ENCODE measurements at places on chromosomes 5 and 9.

GRCh38 chr9:124110307-124110915 is 98.8 kb downstream of the LHX2 start:
- no peak for DNase-seq

DNA sequence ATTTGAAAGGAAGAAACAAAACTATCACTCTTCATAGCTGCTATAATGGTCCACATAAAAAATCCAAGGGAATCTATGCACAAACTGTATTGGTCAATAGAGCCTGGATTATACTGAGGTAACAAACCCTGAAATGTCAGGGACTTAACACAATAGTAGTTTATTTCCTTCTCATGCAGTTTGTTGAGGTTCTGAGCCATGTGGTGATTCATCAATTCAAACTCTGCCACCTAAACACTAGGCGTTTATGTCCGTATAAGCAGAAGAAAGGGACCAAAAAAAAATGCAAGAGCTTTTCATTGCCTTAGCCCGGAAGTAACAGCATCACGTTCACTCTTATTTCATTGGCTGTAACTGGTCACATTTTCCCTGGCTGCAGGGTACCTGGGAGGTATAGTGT is 464.7 kb downstream of the ZSWIM6 start:
- no peak for DNase-seq

- DNase-seq = no peak
Observed at GRCh38 chr5:176996780-176997179, 9.8 kb downstream of the UIMC1 start.

DNA sequence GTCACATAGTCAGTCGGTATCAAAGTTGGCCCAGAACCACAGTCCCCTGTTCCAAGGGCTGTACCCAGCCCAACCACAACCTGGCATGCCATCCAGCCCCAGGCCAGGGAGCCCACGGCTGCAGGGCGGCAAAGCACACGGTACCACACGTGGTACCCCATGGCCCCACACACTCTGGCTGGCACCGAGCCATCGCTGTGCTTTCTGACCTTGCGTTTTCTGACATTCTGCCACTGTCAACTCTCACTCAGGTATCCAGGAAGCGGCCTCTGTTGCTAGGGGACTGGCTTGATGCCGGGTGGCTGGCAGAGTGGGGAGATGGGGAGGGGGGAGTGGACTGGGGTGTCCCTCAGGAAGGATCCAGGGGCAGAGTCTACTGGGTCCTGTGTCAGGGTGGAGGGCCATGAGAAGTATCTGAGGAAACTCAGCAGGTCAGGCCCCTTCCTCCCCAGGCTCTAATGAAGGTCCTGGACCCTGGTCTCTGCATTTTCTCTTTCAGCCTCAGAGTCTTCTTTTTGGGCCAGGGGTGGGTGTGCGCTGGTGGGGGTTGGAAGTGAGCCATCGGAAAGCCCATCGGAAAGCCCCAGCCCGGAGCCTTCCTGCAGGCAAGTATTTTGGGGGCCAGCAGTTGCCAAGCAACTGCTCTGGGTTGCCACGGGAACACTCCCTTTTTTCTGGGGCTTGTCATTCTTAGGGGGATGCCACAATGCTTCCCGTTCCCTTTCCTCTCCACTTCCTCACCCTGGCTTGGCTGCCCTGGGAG is 21.0 kb upstream of the RALGDS start:
- DNase-seq = no peak

DNA sequence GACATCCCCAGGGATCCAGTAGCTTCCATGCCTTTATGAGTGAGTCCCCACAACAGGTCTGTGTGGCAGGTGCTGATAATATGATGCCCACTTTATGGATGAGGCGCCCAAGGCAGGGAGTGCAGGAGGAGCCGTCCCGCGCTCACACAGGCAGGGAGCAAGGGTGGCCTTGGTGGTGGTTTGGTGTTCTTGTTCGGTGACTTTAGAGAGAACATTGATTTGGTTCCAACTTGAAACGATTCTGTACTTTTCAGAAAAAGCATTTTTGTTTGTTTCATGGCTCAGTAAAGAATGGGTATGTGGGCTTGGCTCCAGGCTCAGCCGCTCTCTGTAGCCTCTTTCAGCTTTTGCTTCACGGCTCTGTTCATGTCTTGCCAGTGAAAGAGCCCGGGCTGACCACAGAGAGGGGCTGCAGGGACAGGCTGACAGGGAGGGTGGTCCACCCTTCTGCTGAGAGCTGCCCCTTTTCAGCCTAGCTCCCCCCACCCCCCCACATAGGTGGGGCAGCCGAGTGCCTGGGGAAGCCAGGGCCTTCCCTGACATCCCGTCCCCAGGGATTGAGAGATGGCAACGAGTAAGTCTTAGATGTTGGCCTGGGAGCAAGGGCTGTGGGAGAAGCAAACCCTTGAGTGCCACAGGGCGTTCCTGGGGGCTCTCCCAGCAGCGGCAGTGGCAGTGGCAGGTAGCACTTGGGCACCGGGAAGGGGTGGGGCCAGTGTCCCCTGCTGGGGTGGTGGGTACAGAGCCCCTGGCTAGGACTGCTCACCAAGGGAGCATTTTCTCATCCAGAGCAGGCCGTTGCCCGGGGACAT is 28.0 kb downstream of the NCS1 start:
- no peak for DNase-seq

DNA sequence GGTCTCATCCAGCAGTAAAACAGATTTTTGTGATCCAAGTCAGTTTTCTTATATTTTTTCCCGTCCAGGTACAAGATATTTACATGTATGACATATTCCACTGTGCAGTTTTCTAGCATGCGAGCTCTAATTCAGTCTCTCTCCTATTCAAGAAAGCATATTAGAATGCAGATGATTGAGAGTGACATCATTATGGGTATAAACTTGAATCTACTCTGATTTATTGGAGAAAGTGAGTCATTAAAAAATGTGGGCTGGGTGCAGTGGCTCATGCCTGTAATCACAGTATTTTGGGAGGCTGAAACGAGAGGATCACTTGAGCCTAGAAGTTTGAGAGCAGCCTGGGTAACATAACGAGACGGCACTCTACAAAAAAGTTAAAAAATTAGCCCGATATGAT is 6.2 kb downstream of the FER start:
- DNase-seq = no peak

DNA sequence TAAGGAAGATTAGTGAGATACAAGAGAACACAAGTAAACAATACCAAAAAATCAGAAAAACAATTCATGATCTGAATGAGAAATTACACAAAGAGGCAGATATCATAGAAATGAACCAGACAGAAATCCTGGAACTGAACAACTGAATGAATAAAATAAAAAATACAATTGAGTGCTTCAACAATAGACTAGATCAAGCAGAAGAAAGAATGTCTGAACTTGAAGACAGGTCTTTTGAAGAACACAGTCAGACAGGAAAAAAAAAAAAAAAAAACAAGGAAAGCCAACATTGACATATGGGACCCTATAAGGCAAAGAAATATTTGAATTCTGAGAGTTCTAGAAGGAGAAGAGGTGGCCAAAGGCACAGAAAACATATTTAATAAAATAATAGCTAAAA is 115.2 kb downstream of the ZDHHC21 start:
- DNase-seq = no peak

DNA sequence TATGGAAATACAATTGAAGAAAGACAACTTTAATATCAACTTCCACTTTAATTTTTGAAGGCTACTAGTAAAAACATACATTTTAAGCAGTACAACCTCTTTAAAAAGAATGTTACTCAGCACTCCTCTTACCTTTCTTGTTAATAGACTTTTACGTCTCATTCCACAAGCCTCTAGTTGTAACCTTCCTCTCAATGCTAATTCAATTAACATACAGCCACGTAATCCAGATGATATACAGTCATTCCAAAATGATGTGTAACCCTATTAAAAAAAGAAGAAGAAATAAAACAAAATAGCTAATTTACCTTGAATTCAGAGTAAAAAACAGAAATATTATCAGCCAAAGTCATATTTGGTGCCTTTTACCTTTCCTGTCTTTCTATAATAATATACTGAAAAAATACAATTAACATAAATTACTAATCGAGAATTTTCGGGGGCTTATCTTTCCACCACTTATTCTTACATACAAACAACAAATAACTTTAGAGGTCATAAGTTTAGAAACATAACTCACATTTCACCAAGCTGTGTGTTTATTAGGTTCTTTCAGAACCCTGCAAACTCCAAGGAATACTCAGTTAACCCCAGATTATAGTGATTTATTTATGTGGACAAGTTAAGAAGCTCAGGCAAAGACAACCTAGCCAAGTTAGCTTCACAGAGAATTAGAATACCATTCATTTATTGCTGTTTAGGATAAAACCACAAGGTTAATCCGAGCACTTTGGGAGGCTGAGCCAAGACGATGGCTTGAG is 30.3 kb downstream of the GOLPH3 start:
- DNase-seq = no peak

- DNase-seq = no peak
Observed at GRCh38 chr5:77935506-77936364, 159.6 kb upstream of the TBCA start.

DNA sequence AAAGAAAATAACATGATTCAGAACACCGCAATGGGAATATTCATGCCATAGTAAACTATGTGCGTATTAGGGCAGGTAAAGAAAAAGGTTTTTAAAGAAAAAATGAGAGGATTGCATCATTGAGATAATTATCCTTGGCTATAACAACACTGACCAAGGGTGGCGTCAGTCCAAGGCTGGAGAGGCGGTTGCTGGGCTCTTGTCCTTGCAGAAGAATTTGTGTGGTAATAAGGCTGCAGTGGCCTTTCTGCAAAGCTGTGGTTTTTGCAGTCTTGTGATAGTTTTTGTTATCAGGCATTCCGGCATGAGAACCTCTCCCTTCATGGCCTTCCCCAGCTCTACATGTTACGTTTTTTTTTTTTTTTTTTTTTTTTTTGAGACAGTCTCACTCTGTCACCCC is 14.0 kb downstream of the BOD1 start:
- DNase-seq = no peak

DNA sequence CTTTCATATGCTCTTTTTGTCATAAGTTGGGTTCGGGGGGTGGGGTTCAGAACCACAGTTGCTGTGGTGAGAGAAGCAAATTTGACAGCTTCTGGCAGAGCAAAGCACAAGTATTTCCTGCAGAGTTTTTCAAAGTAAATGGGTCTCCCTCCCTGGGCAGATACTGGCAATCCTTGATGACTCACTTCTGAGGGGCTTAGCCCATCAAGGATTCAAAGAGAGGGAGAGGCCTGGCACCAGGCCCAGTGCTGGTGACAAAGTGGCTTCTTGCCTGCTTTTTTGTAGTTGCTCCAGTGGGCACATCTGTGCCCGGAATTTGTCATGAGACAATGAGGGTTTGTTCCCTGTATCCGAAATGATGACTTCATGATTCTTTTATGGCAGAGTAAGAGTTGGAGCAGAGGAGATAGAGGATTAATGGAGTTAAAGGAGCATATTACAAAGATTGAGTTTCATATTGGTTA is 46.6 kb upstream of the TNC start:
- no peak for DNase-seq

- no peak for DNase-seq
Observed at GRCh38 chr5:15959370-15960164, 220.0 kb downstream of the MARCHF11 start.

GRCh38 chr5:137206030-137206715 is 293.0 kb downstream of the SPOCK1 start:
- DNase-seq = no peak

DNA sequence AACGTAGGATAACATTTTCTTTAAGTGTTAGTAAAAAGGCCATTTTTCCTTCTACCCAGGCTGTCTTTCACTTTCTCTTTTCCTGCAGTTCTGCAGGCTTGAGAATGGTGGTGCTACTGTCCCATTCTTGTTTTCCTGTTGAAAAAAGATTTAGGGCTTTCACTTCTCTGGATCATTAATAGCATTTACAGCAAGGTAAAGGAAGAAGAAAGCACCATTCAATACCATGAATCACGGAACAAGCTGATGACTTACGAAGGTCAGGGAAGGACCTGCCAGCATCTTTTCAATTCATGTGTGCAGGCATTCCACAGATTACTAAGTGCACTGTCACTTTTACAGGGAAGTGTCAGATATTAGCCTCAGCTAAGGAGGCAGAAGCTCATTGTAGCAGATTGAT is 292.8 kb downstream of the YTHDC2 start:
- no peak for DNase-seq

- no peak for DNase-seq
Observed at GRCh38 chr5:173626505-173626820, 10.0 kb upstream of the BOD1 start.

GRCh38 chr5:123436201-123436600 is 13.0 kb upstream of the CEP120 start:
- no peak for DNase-seq

GRCh38 chr9:126198854-126199253 is 127.8 kb upstream of the MVB12B start:
- no peak for DNase-seq

- DNase-seq = no peak
Observed at GRCh38 chr5:40226906-40227305, 452.8 kb upstream of the PTGER4 start.

GRCh38 chr9:126420643-126421564 is 94.3 kb downstream of the MVB12B start:
- peak; percentile 99 for DNase-seq

- peak; percentile 15 for DNase-seq
Observed at GRCh38 chr9:133585481-133586351, 23.5 kb downstream of the FAM163B start.

DNA sequence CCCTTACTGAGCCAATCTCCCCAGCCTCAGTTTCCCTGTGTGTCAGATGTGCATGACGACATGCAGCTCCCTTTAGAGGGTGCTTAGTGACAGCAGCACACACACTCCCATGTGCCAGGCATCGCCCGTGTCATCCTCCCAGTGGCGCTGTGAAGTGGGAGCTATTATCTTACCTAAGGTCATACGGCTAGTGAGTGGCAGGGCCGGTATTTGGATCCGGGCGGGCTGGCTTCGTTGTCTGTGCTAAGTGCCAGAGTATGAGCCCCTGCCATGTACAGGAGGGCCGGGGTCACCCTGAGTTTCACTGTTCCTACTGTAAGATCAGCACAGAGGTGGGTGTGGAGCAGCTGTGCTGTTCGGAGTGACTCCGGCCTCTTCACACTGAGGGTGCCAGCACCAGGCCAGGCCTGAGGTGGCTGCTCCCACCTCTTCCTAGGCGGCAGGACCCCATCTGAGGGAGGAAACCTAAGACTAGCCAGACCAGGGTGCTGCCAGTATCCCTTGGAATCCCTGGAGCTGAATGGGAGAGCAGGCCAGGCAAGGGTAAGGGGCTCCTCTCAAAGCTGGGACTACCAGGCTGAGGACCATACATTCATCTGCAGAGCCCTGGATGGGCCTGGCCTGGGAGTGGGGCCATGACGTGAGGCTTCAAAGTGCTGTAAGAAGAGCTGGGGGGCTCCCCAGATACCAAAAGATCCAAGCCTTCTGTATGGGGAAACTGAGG is 22.5 kb downstream of the AQP7 start:
- no peak for DNase-seq

GRCh38 chr5:39505363-39505762 is 80.6 kb upstream of the DAB2 start:
- no peak for DNase-seq

DNA sequence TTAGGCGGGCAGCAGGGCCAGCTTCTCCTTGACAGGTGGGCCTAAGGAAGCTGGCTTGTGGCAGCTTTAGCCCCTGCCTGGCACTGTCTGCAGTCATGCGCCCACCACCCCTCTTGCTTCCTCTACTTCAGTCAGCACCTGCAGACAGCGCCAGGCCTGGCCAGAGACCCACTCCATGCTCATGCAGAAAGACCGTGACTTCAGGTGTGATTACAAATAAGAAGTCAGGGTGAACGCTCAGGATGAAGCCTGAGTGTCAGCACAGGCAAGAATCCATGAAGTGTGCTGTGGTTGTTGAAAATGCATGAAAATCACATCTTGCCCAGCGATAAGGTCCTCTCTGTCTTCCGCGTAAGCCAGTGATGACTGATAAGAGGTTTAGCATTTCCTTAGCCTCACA is 3.4 kb downstream of the CSF2 start:
- DNase-seq = no peak

GRCh38 chr5:3389471-3390026 is 206.1 kb upstream of the IRX1 start:
- DNase-seq = no peak

Data from NCI-H774 (cell line).